COLO829 (cell line): ENCODE measurements at places on chromosomes 3 and 15.
A peak's percentile ranks its signal among the peaks of the same experiment; 100 is the strongest.

- peak; percentile 21 for DNase-seq
Measured at GRCh38 chr3:191329654-191330529, at the start of gene UTS2B. Gene UTS2B (minus strand): TSS chr3:191330526. CDS start chr3:191282189, 48,337 bp downstream.

DNA sequence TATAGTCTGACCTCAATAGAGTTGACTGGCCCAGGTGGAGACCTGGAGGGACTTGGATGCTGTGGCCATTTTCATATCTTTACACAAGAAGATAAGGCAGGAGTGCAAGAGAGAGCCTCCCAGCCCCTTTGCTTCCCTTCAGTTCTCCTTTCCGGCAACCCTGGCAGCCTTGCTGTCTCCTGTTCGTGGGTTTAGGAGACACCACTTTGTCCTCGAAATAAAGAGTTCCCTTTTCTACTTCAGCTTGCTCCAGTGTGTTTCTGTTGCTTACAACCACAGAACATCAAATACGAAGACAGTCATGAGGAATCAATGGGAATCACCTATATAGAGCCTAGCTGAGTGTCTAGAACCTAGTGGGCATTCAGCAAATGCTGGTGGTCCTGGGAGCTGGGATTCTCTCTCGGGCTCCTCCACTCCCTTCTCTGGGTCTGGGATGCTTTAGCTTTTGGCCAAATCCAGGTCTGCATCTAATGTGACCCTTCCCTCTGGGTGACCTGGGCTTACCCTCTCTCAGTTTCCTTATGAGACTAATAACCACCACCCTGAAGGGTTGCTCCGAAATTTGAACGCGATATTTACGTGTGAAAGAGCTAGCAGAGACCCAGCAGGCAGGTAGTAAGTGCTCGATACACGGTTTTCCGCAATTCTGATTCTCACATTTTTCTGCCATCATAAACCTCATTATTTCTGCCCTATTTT lies 44.5 kb downstream of the PCSK6 start:
- no peak for DNase-seq

- no peak for DNase-seq
Measured at GRCh38 chr3:183650554-183650953, 15.1 kb downstream of the KLHL24 start.

DNA sequence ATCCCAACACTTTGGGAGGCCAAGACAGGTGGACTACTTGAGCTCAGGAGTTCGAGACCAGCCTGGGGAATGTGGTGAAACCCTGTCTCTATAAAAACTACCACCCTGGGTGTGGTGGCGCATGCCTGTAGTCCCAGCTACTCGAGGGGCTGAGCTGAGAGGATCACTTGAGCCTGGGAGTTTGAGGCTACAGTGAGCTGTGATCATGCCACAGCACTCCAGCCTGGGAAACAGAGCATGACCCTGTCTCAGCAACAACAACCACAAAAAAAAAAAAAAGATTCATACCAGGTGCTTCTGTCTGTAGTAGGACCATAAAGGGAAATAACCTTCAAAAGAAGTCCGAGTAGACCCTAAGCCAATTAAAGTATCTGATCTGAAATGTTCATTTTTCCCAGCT lies 94.5 kb downstream of the SERPINI1 start:
- no peak for DNase-seq

DNA sequence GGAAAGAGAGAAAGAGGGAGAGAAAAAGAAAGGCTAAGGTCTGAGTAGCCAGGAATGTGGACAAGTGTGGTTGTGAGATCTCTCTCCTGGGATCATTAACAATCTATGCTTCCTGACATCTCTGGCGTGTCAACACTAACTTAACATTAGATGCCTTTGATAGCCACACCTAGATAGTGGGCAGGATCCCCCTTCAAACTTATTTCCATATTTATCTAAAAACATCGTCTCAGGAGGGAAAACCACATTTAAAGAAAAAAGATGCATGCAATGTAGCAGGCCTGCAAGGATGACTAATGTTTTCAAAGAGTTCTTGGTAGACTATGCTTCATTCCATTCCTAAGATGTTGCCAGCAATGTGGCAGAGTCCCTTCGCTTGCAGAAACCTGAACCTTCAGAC lies 80.9 kb downstream of the MLH1 start:
- no peak for DNase-seq

- peak; percentile 61 for DNase-seq
Measured at GRCh38 chr3:46090161-46090591, 62.9 kb upstream of the XCR1 start.

DNA sequence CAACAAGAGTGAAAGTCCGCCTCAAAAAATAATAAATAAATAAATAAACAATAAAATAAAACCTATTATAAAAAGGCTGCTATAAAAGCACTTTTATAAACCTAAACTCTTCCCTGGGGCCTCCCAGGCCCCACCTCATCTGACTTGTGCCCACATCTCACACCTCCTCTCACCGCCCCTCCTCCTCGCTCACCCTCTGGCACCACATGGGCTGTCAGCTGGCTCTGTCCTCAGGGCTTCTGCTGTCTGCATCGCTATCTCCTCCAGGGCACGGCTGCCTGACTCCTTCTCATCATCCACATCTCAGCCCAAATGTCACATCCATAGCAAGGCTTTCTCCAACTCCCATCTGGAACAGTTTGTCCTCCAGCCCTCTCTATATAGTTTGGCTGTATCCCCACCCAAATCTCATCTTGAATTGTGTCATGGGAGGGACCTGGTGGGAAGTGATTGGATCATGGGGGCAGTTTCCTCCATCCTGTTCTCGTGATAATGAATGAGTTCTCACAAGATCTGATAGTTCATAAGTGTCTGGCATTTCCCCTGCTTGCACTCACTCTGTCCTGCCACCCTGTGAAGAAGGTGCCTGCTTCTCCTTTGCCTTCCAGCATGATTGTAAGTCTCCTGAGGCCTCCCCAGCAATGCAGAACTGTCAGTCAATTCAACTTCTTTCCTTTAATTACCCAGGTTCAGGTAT lies 8.8 kb upstream of the SH3BP5 start:
- no peak for DNase-seq

GRCh38 chr15:27723821-27724220 lies 375.3 kb downstream of the OCA2 start:
- no peak for DNase-seq

DNA sequence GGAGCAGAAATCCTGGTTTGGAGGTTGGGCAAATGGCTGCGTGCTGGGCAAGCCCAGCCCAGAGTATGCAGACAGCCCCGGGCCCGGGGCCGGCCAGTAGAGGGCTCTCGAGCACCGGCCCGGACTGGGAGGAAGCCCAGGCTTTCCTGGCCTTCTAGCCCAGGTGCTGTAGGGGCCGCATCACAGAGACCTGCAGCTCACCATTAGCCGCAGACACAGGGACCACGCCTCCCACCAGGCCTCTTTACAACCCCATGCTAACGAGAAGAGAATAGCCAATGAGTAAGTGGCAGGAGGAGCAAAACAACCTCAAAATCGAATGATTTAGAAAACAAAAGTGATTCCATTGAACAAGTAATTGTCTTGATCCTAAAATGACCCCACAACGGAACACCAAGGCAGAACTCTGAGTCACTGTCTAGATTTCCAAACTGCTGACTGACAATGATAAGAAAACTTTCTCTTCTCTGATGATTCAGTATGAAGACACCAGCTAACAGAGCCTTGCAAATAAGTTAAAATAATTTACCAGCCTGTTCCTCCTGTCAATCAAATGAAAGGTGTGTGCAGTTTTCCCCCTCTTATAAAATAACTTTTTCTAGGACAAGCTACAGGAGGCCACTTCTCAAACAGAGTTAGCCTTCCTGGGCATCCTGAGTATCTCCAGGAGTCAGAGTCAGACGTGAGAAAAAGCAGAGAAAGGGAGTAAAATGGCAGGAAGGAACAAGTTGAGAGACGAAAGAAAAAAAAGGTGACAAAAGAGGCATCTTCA lies 102.2 kb downstream of the DGKG start:
- peak; percentile 79 for DNase-seq

- no peak for DNase-seq
Measured at GRCh38 chr3:153137626-153138025, 24.4 kb upstream of the RAP2B start.

GRCh38 chr3:101943029-101943428 lies 93.7 kb downstream of the NFKBIZ start:
- no peak for DNase-seq

GRCh38 chr3:102057781-102058421 lies 208.6 kb downstream of the NFKBIZ start:
- DNase-seq: no peak

GRCh38 chr3:141427764-141428163 lies 59.1 kb upstream of the RASA2 start:
- no peak for DNase-seq
